DMS79 treated with DMSO at 0.1 percent for 48 hours (cell line): ENCODE measurements at places on chromosomes 11 and 22.

DNA sequence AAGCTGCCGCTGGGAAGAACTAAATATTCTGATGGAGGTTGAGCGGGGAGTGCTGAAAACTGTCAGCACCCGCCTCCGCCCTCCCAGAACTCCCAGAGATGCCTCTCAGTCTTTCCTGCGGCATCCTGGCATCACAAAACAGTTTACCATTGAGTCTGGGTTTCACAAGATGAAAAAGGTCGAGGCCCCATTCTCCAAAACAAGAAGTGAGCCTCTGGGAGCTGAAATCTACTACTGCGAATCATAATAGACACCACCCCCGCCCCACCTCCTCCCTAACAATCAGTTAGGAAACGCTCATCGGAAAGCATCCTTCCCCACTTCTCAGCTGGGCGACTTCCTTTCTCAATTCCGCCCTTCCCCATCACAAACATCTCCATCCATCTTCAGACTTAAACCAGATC is 1.0 kb downstream of the SUN2 start:
- DNase-seq: no peak

DNA sequence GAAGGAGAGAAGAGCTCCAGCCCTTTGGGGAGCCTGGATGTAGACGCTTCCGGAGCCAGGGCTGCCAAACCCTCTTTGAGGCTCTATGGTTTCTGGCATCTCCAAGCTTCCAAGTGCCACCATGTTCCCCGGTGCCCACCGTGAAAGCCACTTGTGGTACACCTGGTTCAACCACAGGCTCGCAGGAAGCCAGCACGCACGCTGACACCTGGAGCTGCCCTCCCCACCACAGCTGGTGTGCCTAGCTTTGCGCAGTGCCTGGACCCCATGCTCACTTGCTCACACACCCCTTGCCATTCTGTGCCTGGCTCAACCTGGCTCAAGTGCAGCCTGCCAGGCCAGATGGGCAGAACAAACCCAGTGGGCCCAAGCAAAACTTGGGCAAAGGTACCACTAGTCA is 831.4 kb downstream of the DLG2 start:
- DNase-seq: no peak

- no peak for DNase-seq
Measured at GRCh38 chr11:13261591-13262061, 16.0 kb upstream of the BMAL1 start.

GRCh38 chr11:19111809-19112208 is 5.2 kb upstream of the ZDHHC13 start:
- no peak for DNase-seq

GRCh38 chr11:13983081-13983751 is 20.7 kb downstream of the SPON1 start:
- no peak for DNase-seq

DNA sequence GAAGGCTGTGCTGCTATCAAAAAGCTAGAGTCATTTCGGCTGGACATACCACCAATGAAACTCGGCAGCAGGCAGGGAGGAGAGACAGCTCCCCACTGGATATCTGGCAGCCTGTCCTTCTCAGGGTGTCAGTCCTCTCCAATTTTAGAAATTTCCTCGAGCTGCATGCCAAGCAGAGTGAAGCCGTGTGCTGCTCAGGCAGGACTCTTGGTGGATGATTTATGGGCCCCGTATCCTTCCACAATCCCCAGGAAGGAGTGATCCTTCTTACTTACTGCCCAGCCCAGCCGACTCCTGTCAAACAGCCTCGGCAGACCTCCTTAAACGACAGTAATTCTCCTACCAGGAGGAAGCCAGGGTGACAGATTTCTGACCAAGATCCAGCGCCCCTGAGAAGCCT is 410.4 kb downstream of the TENM4 start:
- DNase-seq: no peak

DNA sequence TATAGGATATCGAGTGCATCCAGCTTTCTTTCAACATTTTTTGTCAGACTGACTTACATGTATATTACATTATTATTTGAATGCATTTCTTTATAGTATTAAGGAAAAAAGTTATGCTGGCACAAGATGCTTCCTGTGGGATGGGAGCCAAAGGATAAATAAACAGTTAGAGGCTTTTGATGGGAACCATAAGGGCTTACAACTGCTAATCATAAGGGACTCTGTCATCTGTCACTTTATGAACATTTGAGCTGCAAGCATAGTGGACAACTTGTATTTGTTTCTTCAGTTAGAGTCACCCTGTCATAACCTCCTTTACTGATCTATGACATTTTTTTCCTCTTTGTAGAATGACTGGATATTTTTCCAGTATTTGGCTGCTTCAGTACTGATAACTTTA is 132.4 kb upstream of the CHORDC1 start:
- no peak for DNase-seq

- no peak for DNase-seq
Measured at GRCh38 chr11:125953401-125953935, 7.6 kb downstream of the VSIG10L2 start.

DNA sequence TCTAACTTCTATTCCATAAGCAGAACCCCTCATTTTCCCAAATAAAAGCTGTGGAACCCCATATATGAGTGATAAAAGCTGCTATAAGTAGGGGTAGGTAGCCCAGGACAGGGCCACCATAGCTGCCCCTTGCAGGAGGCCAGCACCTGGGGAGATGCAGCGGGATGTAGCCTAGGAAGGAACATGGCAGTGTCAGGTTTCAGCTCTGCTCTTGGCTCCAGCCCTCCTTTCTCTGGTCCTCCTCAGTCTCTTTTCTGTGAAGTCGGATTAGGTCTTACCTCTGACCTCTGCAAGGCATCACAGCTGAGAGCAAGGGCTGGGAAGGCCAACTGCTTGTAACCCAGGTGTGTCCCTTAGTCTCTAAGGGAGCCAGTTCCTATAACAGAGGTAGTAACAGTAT is 135.6 kb downstream of the NAV2 start:
- no peak for DNase-seq

GRCh38 chr11:109221190-109221589 is 200.8 kb upstream of the C11orf87 start:
- DNase-seq: no peak

- peak; percentile 23 for DNase-seq
Measured at GRCh38 chr11:130145975-130146776, 13.4 kb upstream of the ST14 start.

DNA sequence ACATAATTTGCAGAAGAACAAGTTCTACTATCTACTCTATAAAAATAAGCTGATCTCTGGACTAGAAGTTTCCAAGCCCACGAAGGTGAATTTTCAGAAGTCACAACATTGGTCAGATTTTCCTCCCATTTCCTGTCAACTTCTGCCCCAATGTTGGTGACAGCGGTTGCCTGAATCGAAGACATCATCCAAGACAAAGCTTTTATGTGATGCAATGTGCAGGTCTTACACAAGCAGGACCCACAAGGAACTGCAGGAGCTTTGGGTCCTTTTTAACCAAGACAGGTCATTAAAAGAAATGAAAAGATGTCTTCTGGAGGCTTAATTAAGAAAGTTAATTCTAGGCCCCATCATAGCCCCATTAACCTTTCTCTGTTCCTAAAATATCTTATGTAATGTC is 125.6 kb upstream of the BLID start:
- no peak for DNase-seq

DNA sequence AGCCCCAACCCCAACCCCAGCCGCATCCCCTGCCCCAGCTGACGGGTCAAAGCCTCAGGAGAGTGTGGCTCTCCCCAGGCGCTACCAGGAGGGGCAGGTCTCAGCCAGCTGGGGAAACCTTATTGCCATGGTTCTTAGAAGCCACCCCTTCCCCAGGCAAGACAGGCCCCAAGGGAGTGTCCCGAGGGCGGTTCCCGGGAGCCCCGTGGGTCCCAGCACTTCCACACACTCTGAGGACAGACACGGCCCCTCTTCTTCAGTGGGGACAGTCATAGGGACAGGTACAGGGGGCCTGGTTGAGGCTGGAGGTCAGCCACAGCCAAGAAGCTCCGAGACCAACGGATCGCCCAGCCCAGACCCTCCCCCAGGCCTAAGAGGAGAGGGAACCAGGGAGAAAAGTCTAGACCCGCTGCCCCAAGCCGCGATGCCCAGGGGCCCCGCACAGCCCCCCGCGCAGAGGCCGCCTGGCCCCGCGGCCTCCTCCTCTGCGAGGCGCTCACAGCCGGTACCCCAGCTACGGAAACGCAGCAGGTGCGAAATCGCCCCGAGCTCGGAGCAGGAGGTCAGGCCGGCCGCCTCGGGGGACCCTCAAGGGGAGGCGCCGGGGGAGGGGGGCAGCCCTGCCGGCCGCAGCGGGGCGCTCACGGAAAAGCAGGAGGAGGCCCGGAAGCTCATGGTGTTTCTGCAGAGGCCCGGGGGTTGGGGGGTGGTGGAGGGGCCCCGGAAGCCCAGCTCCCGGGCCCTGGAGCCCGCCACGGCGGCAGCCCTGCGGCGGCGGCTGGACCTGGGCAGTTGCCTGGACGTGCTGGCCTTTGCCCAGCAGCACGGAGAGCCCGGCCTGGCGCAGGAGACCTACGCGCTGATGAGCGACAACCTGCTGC is 2.6 kb downstream of the KLHDC7B start:
- no peak for DNase-seq

DNA sequence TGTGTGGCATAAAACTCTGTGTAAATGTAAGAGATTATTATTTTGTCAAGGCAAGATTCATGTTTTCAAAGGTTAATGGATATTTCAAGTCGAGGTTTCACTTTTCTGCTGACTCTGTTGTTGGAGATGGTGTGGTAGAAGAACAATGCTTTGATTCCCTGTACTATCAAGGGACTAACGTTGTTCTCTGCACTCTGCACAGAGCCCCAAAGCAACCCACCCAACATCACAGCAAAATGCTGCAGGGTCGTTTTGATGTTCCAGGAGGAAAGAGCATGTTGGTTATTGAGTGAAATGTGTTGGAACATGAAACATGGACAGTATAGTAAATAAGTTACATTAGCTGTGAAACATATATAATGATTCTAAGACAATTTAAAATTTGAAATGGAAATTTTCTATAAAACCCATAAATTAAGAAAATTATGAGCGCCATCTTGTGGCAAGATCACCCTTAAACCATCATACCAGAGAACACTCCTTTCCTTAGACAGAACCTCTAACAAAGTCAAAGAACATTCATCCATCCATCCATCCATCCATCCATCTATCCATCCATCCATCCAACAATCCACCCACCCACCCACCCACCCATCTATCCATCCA is 164.4 kb upstream of the ZBED5 start:
- no peak for DNase-seq
